Colonic mucosa (tissue), 4 donors: ENCODE measurements at places on chromosomes 3 and 15. TPM values are rescaled to one million over a fixed set of nuclear protein-coding genes. Genes with fewer than 3 reads are reported as not detected.

Gene FAM81A
- 6.4 TPM for total RNA-seq

Gene ROPN1
- total RNA-seq = 0.66 TPM

Gene LRTM1
- not detected for total RNA-seq

DNA sequence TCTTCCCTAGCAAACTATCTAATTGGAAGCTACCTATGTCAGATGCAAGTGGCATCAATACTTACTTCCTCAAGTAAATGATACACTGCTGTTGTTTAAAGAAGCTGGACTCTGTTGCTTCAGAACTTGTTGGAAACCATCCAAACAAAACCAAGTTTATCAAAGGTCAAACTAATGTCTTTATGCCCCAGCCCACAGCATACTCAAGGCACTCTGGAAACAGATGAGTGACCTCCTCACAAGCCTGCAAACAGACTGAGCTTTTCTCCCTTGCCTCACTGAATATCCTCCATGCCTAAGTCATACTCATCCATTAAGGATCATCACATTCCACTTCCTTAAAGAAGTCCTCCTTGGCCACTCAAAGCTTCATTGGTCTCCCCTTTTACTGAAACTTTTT is 107.4 kb upstream of the ACP3 start:
- H3K4me1 ChIP-seq = no peaks in the 10 kb centered on the region
- no peak overlapping the region for H3K4me3 ChIP-seq
- no peaks in the 10 kb centered on the region for H3K27me3 ChIP-seq
- H3K36me3 ChIP-seq = no peaks in the 10 kb centered on the region
- no peak overlapping the region for H3K27ac ChIP-seq

GRCh38 chr15:77611767-77612166 is 20.9 kb downstream of the LINGO1 start:
- DNase-seq = peak; percentile 65
- no peaks in the 10 kb centered on the region for H3K27me3 ChIP-seq

Gene U2SURP
- 59.4 TPM for total RNA-seq

- no peaks in the 10 kb centered on the region for H3K36me3 ChIP-seq
- H3K4me1 ChIP-seq = no peaks in the 10 kb centered on the region
- no peak overlapping the region for H3K4me3 ChIP-seq
- peak overlapping the region; percentile 31 for H3K27ac ChIP-seq
- H3K27me3 ChIP-seq = no peaks in the 10 kb centered on the region
Observed at GRCh38 chr15:38164061-38164460, 88.6 kb upstream of the SPRED1 start.
